ENCODE measurements at places on chromosomes 7 and 10.

- no peak for DNase-seq
Measured at GRCh38 chr10:121804460-121804859, 123.4 kb downstream of the ATE1 start.

- DNase-seq = no peak
Measured at GRCh38 chr10:129811208-129811607, 152.9 kb downstream of the EBF3 start.

- DNase-seq = no peak
Measured at GRCh38 chr7:3371601-3372000, 70.5 kb downstream of the SDK1 start.

DNA sequence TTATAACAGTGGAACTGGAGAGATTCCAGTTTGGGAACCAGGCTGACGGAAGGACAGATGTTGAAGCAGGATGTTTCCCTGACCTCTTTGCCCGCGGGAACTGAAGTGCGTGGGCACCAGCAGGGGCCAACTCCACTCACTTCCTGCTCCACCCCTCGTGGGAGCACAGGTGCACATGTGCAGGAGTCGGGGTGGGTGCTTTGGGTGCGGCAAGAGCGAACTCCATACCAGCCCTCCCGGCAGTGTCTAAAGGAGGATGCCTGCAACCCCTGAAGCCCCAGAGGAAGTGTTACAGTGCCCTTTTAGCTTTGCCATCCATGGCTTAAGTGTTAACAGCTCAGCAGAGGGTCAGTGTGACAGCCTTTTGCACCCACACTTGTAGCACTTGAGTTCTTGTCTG, 27.4 kb upstream of the UBE3C start:
- DNase-seq = no peak

DNA sequence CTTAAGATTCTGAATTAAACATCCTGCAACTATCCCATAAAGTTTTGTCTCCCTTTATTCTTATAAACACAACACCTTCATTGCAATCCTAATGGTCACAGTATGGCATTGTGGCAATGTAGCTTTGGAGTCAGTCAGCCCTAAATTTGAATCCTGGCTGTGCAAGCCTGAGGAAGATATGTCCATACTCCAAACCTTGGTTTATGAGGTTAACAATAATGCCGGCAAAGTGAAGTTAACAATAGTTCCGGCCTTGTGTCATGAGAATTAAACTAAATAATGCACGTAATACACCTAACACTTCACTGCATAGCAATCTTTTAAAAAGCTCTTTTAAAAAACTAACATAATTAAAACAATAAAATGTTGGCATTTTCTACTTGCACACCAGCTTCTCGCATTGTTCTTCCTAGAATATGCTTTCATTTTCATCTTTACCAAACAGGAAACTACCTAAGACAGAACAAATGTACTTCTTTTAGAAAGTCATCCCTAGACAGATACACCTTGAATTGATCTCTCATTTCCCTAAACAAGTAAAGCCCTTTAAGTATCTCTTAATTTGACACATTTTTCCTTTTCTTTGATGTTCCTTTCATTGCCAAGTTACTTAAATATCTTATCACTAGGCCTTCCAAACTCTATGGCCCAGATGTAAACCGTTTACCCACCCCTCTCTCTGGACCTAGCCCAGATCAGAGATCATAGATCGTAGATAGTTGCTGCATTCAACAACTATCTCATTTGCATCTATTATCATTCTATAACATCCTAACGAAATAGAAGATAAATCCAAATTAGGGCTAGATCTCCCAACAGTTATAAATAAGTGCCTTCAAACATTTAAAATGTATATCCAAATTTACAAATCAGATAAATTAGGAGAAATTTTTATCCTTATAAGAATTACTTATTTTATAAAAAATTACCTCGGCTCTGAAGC, 66.7 kb downstream of the CREB3L2 start:
- no peak for DNase-seq

- DNase-seq = no peak
Measured at GRCh38 chr10:24357344-24358004, 148.5 kb downstream of the KIAA1217 start.

GRCh38 chr10:44684661-44685060, 226.5 kb upstream of the TMEM72 start:
- DNase-seq = no peak

DNA sequence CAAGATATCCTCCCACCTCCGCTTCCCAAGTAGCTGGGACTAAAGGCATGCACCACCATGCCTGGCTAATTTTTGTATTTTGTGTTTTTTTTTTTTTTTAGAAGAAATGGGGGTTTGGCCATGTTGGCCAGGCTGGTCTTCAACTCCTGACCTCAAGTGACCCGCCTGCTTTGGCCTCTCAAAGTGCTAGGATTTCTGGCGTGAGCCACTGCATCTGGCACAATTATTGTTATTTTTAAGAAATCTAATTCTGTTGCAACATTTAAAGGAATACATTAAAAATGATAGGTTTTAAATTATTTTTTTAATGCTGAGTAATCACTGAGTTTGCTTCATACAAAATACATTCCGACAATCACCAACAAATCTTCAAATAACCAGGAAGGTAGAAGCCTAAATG, 178.1 kb upstream of the SEMA3E start:
- no peak for DNase-seq

- no peak for DNase-seq
Measured at GRCh38 chr10:86355571-86356038, 11.0 kb downstream of the GRID1 start.

DNA sequence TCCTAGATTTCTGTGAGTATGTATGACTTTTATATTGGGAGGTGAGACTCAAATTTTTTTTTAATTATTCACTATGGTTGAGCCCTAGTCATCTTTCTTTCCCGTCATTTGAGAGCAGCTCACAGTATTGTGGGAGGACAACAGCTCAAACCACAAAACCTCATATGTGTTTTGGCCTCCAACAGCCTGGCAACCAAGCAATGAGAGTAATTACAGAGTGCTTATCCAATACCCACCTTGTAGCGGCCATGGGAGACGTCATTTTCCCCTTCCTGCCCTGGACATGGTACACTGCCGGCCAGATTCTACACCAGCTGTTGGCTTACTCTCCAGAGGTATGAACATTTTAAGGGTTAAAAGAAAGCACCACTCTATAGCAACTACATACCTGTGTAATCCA, 49.1 kb downstream of the DOCK4 start:
- no peak for DNase-seq

DNA sequence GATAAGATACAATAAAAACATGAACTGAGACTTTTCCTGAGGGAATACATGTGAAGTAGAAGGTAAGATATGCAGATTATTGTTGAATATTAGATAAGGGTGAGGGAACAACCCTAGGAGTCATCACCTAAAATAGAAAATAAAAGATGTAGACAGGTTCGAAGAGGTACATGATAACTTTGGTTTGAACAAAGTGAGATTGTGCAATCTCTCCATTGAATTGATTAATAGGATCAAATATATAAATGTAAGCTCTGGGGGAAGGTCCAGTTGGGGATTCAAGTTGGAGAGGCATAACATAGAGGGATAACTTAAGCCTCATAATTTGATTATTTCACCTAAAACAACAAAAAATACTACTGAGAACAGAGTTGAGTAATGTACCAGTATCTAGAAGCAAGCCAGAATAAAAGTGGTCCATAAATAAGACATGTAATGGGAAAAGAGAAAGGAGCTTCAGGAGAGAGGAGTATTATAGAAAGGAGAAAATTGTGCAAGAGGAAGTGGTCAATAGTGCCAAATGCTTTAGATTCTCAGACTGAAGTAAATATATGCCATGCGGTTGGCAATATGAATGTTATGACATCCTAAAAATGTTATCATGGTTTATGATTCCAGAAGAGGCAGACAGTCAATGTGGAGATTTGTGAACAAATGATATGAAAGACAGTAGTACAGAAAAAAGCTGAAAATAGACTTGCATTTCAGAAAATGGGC, 282.3 kb upstream of the CHRM2 start:
- no peak for DNase-seq

- DNase-seq = no peak
Measured at GRCh38 chr7:105618016-105618296, 36.7 kb upstream of the EFCAB10 start.

- DNase-seq = peak; percentile 25
Measured at GRCh38 chr7:141533149-141533949, 17.9 kb upstream of the AGK start.

- DNase-seq = no peak
Measured at GRCh38 chr7:52777051-52777822, 258.2 kb upstream of the POM121L12 start.

DNA sequence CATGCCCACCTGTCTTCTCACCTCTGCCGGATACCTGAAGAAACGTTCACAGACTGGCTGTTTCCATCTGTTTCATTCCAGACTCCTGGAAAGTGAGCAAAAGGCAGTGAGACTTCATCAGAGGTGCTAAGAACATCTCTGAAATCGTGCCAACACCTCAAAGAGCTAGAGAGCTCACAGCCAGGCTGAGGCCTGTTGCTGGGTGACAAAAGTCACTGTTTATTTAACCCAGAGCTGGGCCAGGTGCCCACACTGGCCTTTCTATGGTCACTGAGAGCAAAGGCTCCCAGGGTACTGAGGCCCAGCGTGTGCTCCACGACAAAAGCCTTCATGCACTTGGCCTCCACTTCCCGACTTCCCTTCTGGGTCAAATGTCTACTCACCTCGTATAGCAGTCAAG, 3.7 kb upstream of the NANOS1 start:
- no peak for DNase-seq

DNA sequence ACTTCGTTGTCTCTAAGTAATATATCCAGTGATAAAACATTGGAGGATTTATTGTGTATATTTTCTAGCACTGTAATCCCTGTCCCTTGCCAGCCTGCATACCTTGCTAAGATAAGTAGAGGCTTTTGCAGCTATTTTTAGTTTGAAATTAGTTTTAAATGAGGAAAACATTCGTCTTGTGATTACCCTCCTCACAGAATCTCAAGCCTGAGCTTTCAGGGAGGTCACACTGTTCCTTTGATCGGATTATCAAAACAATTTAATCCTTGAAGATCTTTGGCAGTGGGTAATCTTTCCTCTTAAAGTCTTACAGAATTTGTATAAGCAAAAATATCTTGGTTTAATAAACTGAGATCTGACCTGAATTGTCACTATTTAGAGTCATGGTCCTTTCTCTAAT, 897.0 kb upstream of the CELF2 start:
- no peak for DNase-seq

DNA sequence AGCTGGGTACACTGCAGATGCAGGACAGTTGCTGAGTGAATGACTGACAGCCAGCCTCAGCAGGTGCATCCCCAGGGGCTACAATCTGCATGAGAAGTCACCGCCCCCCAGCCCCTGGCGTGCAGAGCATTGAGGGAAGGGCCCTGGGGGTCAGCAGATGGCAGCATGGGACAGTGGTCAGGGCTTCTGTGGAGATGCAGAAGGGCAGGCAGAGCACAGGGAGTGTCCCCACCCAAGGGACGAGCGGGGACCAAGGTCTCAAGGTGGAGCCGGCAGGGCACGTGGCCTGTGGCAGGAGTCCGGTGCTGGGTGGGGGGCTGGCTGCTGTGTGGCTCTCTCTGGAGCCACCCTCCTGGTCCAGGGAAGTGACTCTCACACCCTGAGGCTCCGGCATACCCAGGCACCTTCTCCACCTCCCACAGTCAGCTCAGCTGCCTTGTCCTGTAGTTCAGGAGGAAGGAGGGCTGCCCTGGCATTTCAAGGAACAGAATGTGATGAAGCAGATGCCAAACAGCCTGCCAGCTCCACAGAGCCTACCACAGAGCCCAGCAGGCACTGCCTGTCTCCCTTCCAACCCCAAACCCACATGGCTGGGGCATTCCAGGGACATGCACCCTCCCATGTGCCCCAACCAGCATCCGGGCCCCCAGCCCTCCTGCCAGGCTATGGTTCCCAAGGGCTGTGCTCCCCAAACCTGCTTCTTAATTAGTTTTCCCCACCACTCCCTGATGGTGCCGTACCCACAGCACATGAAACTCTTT, 114.5 kb downstream of the TMEM130 start:
- no peak for DNase-seq

DNA sequence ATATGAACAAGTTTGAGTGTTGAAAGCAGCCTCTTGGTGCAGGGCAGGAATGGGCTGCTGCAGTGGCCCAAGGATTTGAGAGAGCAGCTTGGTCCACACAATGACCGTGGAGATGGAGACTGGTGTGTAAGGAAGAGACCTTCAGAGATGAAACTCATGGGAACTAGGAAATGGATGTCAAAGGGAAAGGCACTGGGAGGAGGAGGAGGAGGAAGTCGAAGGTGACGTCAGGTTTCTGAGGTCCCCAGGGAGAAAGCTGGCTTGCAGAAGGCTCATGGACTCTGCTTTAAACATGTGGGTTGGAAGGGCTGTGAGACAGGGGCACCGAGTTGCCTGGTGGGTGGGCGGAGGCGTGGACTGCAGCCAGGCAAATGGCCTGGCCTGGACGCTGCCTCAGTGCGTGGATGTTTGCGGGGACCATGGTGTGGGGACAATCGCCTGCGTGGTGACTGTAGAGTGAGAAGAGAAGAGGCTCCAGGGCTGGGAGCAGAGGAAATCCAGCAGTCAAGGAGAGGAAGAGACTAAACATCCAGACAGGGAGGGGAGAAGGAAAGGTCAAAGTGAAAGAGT, 14.6 kb downstream of the C10orf71 start:
- DNase-seq = no peak

GRCh38 chr7:141915565-141915964, 634 bp upstream of the OR9A4 start:
- no peak for DNase-seq
